ENCODE measurements at places on chromosomes 3 and 15. TPM values are rescaled to one million over a fixed set of nuclear protein-coding genes. Genes with fewer than 3 reads are reported as not detected.
A peak's percentile ranks its signal among the peaks of the same experiment; 100 is the strongest.

DNA sequence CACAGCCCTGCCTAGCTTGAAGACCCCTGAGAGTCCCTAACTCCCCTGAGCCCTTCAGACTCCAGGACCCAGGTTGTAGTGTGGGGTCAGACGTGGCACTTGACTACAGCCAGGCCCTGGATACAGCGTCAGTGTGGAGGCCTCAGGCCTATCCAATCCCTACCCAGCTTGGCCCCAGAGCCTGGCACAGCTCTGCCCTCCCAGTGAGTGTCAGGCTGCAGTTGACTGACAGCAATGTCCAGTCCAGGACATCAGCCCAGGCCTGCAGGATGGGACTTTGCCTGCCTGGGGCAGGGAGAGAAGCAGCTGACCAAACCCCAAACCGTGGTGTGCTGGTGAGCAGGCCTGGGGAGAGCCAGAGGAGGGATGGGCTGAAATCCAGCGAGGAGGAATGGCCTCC lies 27.3 kb downstream of the KLF13 start:
- DNase-seq = no peak

- DNase-seq = peak; percentile 39
These were observed 137.6 kb upstream of the TLE3 start for GRCh38 chr15:70235347-70235746.

SLC22A14 gene
- not detected for total RNA-seq

UACA gene
- total RNA-seq = 47.3 TPM

CFAP100 gene
- total RNA-seq = not detected

HEXA gene
- total RNA-seq = 35.7 TPM

All from lower leg skin (tissue), 4 donors.